Bronchial epithelial cell (primary cell): ENCODE measurements at places on chromosomes 1 and 21. TPM values are rescaled to one million over a fixed set of nuclear protein-coding genes. Genes with fewer than 3 reads are reported as not detected.
A peak's percentile ranks its signal among the peaks of the same experiment; 100 is the strongest.

RER1 gene
- total RNA-seq, result 94.8 and 104 TPM in 2 replicates

DNA sequence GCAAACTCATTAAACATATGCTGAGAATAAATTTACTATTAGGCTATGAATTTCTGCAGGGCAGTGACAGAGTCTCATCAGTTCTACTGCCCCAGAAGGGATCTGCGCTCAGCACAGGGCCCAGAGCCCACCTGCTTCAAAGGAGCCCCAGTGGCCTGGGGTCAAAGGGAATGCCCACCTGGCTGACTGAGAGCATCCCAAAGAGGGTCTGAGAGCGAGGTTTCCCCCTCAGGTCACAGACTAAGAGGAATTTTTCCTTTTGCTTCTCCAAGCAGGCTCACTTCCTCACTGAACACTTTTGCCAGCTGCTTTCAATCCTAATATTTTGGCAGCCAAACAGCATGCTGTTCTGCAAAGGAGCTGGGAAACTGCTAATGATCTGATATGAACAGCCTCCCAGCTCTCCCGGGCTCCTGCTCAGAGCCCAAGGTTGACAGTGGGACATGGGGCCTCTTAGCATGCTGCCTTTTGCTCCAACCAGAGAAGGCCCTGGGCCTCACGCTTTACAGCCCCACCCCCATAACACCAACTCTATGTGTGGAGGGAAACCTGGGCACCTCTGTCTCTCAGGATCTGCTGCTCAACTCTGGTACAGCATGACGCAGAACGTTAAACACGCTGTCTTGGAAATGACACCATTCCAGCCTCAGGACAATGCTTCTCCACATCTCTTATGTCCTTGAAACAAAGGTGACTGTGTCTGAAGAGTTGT lies 70.7 kb upstream of the SYT6 start:
- DNase-seq, result no peak

DNA sequence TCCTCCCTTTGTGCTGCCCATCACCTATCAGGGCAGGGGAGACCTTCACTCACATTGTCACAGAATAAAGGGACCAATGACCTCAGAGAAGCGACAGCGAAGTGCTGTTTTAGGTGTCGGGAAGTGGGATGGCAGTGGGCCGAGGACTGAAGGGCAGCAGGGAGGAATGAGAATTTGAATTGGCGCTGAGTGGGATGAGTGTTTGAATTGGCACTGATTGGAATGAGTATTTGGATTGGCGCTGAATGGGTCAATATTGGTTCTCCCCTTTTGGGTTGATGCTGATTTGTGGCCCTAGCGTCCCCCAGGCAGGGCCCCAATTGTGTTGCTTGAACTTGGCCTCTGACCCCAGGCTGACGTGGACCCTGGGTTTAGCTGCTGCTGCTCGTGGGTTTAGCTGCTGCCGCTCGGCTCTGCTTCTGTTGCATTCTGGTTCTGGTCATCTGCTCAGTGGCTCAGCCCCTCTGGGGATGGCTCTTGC lies 12.4 kb upstream of the UMODL1 start:
- DNase-seq, result no peak

CAMK1G gene
- not detected in 2 replicates for total RNA-seq

LYPD8 gene
- not detected in 2 replicates for total RNA-seq

DNA sequence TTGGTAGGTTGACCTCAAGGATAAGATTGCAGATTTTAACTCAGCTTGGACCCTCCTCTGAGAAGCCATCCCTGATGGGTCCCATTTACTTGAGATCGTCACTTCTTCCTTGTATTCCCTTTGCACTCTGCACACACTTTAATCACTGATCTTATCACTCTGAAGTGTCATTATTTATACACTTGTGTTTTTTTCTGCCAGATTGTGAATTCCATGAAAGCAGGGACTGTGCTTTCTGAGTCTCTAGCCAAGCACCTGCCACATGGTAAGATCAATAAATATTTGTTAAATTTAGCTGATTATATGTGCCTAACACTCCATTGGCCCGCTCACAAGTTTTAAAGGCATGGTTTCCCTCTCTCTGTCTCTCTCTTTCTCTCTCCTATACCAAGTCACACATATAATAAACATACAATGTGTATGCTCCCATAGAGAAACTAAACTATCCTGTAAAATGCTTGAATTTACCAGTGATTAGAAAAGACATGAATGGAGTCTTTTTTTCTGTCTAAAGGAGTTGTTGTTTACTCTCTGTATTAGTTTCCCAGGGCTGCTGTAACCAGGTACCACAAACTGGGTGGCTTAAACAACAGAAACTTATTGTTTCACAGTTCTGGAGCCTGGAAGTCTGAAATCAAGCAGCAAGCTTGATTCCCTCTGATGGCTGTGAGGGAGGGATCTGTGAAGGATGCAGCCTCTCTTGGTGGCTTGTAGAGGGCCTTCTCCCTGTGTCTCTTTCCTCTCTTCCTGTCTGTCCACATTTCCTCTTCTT lies 105.2 kb upstream of the GADD45A start:
- no peak for DNase-seq

GRCh38 chr1:37070126-37070525 lies 35.8 kb upstream of the GRIK3 start:
- DNase-seq, result no peak

GRCh38 chr1:241228339-241228738 lies 128.7 kb downstream of the RGS7 start:
- DNase-seq, result no peak

MTARC1 gene
- 2.0 and 5.8 TPM in 2 replicates for total RNA-seq

TMPRSS15 gene
- total RNA-seq, result not detected in 2 replicates

EDARADD gene
- 2.6 and 3.5 TPM in 2 replicates for total RNA-seq

GRCh38 chr1:1907098-1907736 lies 7.8 kb upstream of the CALML6 start:
- DNase-seq, result peak; percentile 63

PEX14 gene
- 8.7 and 14.2 TPM in 2 replicates for total RNA-seq

- peak; percentile 70 for DNase-seq
These were observed 27.3 kb upstream of the ZNF362 start for GRCh38 chr1:33228935-33229487.

LEMD1 gene
- total RNA-seq, result 2.1 and 3.1 TPM in 2 replicates

GRCh38 chr1:1959840-1960479 lies 40.9 kb upstream of the TMEM52 start:
- DNase-seq, result peak; percentile 69

DNA sequence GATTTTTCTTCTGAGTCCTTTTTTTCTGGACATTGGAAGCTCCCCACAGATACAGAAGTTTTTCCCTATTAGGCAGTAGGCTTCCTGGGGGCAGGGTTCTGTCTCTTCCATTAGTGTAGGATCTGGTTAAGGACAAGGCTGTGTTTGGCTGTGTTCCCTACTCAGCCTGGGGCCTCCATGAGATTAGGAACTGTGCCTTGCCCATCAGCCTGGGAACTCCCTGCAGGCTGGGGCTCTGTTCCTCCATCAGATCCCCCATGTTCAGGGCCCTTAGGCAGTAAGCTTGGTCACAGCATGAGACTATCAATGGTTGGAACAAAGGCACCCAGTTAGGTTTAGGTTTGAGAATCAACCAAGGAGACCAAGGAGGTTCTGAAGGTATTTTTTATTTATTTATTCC lies 22.7 kb downstream of the NAV1 start:
- DNase-seq, result no peak

DNA sequence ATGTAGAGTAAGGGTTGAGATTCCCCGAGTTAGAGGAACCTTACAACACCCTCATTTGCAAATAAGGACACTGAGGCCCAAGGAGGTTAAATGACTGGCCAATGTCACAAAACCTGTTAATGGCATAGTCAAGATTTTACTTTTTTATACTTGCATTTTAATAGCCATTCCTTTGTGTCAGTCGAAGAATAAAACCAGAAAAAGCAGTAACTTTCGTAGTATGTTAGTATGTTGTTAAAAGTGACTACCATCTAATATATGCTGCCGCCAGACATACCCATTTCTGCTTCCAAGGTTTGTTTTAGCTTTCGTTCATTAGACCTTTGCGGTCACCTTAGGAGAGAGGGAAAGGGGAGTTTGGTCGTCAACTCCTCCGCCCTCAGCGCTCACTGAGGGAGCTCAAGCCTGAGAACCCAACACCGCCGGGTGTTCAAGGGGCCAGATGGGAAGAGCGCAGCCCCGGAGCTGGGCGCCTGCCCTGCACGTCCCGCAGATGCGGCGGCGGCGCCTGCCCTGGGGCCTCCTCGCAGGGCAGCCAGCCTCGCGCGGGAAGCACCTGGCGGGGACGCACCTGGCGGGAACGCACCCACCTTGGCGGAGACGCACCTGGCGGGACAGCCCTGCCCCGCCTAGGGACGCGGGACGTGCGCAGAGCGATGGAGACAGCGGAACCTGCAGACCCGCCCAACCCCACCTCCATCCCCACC lies 466 bp downstream of the VPS26C start:
- DNase-seq, result peak; percentile 18

- DNase-seq, result no peak
These were observed 56.2 kb upstream of the WDR26 start for GRCh38 chr1:224490549-224491537.

- DNase-seq, result no peak
These were observed 33.3 kb downstream of the COQ8A start for GRCh38 chr1:226973371-226973897.

GRCh38 chr1:6461538-6462411 lies 4.2 kb downstream of the TNFRSF25 start:
- no peak for DNase-seq

DNA sequence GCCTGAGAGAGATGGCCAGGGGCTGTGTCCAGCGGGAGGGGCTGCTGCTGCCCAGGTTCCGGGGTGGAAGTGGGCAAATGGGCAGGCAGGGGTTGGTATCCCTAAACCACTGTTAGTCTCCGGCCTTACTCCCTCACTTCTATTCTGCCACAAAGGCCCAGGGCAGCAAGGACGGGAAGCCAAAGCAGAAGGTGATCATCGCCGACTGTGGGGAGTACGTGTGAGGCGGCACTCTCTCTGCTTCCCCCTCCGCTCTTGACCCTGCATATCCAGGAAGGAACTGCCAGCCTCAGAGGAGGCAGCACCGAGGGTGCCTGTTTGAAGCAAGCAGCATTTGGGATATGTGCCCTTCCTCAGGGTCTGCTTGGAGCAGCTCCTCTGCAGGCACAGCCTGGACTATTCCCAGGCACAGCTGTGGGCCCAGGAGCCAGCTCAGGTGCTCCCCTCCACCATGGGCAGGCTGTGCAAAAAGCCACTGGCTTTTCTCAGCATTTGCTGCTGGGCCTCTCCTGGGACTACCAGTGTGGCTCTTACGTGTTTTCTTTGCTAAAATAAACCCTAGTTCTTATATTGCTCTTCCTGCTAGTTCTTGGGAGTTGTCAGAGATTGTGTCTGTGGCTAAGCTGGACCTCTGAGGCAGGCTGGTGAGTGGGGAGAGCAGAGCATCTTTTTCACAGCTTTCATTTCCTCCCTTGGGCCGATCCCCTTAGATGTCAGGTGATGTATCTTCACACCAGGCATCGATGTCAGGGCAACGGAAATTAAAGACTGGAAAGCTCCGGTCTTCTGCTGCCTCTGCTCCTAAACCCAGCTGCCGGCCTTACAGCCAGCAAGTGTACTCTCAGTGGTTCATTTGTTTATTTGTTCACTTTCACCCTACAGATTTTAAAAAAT lies 14.7 kb downstream of the PPIE start:
- DNase-seq, result no peak

GRCh38 chr1:17611991-17612390 lies 72.5 kb downstream of the ARHGEF10L start:
- peak; percentile 52 for DNase-seq

DNA sequence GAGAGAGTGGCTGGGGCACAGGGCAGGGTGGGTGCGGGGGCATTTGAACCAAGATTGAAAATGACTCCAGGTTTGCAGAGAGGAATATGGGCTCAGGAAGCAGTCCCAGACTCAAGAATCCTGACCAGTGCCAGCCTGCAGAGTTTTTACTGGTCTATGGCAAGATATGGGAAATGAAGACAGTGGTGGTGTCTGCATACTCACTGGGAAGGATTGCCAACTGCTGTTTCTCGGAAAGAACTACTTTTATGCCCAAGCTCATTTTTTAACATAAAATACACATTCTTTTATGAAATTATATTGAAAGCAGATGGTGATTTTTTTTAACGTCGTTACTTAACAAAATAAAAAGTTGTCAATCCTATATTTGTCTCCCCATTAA lies 401.8 kb downstream of the CAMTA1 start:
- DNase-seq, result no peak

DNA sequence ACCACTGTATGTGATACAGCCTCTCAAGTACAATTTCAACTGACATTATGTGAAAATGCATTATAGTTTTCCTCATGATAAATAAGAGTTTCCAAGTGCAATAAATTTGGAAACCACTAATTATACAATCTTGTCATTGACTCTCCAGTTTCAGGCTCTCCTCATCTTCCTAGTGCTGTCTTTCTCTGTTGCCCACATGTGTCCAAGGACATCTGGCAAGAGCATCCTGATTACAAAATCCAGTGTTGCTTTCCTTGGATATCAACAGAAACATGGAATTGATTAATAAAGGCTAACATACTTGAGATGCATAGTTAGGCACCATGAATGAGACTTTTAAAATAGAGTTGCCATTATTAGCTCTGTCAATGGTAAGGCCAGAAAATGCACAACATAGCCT lies 15.6 kb upstream of the MAP10 start:
- DNase-seq, result no peak

GRCh38 chr1:178953538-178954324 lies 72.0 kb upstream of the FAM20B start:
- DNase-seq, result no peak

- DNase-seq, result peak; percentile 71
These were observed 1.6 kb upstream of the STK40 start for GRCh38 chr1:36387141-36387949.

DNA sequence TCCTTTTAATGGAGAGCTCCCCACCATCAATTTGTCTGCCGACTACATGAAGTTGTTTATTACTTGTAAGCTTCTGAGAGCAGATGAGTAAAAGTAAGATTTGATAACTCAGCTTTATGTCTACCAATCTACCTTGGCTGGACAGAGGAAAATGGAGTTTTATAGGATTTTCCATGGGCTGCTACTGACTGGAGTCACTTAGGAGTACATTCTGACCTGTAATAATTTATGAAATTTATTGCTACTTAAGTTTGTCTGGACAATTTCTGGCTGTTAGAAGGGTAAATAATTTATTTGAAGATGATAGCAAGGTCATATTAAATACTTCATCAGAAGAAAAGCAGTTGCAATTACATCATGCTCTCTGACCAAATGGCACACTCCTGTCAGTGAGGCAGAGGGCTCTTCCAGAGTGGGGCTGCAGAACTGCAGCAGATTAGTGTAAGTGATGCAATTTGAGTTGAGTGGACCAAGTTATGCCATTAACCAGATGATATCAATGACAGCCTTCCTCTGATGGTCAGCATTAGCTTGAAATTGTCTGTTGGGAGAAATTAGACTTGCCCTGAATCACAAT lies 736.7 kb upstream of the PTBP2 start:
- no peak for DNase-seq

- no peak for DNase-seq
These were observed 372.2 kb downstream of the MRPL39 start for GRCh38 chr21:25234857-25235801.

DNA sequence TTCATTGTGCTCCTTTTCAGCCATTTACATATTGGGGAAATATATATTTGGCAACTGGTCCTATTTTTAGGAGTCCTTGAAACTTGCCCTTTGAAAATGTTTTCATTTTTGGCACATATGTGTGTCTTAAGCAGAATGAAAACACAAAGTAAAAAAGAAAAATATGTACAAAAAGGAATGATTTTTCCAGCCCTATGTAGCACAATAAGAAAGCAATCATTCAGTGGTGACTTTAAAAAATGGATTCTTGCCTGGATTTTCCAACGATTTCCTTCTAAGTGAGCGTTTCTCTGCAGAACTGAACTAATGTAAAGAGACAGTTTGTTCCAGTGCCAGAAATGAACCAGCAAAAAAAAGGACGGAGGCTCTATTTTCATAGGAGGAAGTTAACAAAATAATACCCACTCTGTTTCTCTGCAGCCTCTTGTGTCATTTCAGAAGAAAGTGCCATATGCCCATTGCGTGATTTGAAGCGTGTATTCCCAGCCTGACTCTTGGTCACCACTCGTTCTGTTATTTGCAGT lies 340.1 kb downstream of the SETD4 start:
- DNase-seq, result no peak
